WERI-Rb-1 (cell line): ENCODE measurements at places on chromosomes 12 and 14.
A peak's percentile ranks its signal among the peaks of the same experiment; 100 is the strongest.

- DNase-seq, result no peak
These were observed 3.1 kb downstream of the DGKA start for GRCh38 chr12:55933799-55934742.

- no peak for DNase-seq
These were observed 1.4 kb upstream of the RFLNA start for GRCh38 chr12:124293286-124294003.

DNA sequence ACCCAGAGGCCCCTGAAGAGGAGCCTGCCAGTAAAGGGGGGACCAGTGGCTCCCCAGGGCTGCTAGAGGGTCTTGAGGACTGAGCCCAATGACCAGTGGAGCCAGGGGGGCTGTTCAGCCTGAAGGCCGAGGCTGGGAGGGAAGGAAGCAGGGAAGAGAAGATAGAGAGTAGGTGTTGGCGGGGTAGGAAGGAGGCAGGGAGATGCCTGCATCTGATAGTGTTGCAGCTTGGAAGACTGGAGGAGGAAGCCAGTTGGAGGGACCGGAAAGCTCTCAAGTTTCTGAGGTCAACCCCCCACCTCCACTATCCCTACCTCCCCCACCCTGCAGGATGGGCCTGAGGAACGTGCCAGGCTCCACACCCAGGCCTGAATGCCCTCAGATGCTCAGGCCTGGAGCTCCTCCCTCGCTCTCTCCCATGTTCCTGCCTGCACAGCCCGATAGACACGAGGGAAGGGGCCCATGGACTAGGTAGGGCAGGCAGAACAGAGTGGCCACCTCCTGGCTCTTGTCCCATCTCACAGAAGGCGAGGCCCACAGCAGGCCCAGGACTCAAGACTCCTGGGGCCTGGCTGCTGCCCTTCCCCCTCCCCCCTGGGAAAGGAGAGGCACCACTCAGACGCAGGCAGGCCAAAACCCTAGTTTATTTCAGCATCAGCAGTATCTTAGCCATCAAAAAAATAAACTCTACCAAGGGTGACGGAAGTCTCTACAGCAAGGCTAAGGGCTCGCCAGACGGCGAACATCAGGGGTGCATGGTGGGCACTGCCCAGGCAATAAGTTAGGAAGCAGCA, 3.4 kb downstream of the CKB start:
- no peak for DNase-seq

- no peak for DNase-seq
These were observed 51.6 kb downstream of the GPATCH2L start for GRCh38 chr14:76203086-76204001.

DNA sequence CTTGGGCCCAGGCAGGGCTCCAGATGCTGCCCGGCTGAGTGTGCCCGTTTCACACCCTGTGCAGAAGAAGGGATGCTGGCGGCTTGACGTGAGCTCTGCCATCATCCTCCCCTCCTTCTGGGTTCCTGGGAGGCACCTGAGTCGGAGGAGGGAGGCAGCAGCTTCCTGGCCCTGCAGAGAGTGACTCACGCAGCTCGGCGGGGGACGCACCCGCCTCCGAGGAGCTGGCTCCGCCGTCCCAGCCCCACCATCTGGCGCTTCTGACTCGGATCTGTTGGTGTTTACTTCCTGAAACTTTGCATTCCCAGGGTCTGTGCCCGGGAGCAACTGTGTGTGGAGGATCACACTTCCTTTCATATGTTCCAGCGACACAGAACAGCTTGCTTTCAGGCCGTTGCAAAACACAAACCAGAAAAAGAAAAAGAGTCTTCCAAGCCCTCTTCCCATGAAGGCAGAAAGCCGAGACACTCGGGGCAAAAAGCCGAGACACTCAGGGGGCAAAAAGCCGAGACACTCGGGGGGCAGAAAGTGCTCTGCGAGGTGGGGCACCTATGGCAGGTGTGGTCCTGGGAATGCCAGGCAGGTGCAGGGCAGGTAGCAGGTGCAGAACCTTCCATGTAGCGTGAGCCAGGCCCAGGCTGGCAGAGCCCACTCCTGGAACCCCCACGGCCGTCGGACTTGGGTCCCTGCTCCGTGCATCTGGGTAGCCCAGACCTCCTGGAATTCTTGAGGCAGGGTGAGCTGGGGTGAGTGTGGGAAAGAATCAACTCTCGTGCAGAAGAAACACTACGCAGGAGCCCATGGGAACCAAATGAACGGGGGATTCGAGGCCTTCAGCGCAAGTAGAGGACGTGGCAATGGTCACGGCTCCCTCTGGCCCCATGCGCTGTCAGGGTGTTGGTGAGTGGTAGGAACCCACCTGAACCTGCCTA, 27.6 kb upstream of the GALNT9 start:
- DNase-seq, result peak; percentile 94

DNA sequence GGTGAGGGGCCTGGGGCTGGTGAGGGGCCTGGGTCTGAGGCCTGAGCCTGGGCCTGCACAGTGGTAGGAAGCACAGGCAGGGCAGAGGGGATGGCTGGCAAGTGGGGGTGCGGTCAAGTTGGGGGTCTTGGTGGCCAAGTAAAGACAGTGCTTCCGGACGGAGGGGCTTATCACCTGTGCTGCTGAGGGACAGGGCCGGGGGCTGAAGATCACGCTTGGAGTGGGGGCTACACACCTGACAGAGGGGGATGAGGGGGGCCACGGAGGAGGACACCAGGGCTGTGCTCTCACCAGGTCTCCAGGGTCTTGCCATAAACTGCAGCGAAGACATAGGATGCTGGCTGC, 12.2 kb downstream of the TEDC1 start:
- DNase-seq, result no peak

DNA sequence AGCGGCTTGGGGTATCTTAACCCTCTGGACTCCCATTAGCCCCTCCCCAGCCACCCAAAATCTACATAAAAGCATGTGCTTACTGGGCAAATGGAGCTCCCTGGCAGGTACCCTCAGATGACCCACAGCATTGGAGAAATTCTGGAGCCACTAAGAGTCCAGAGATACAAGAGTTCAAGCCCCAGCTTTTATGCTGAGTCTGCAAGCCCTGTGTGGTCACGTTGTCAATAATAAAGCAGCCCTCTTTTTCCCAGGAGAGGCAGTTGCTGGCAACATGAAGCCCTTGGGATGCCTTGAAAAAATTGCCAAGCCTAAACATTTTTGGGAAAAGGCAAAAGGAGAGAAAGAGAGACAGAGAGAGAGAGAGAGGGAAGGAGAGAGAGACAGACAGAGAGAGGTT, 83.4 kb downstream of the RBM19 start:
- no peak for DNase-seq

GRCh38 chr14:95039259-95039992, 117.9 kb downstream of the DICER1 start:
- DNase-seq, result no peak

- no peak for DNase-seq
These were observed 8.7 kb upstream of the WDR89 start for GRCh38 chr14:63650256-63650952.

- peak; percentile 31 for DNase-seq
These were observed 697 bp upstream of the DNAJC14 start for GRCh38 chr12:55829967-55830600.

DNA sequence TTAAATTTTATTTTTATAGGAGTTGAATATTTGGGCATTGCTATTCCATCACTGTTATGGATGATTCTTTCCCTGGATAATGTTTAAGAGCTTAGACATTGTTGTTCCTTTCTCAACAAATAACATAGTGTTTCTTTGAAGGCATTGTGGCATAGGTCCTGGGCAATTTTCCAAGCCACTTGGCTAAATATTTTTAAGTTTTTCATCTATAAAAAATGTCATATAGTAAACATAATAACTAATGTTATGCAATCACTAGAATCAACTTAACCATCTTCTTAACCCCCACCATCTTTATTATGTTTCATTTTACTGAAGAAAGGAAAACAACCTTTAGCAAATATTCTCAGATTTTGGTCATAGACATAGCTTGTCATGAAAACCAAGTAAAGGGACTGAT, 600.6 kb upstream of the LMO3 start:
- DNase-seq, result no peak

- DNase-seq, result no peak
These were observed 8.8 kb downstream of the SERPINA1 start for GRCh38 chr14:94379291-94380224.

- no peak for DNase-seq
These were observed 47.3 kb downstream of the PTCSC3 start for GRCh38 chr14:36129181-36129580.

DNA sequence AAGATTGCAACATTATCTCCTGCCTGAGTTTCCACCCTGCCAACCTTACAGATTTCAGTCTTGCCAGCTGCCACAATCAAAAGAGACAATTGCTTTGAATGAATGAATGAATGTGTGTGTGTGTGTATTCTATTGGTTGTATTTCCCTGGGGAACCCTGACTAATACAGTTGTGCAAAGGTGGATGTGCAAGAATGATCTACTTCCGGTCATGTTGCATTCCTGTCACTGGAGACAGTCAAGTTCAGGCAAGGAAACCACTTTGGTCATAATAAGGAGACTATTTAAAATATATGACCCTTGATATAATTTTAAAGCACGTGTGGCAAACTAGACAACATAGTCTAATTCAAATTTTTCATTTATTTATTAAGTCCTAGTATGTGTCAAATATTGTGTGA, 13.1 kb downstream of the RERG start:
- DNase-seq, result no peak

DNA sequence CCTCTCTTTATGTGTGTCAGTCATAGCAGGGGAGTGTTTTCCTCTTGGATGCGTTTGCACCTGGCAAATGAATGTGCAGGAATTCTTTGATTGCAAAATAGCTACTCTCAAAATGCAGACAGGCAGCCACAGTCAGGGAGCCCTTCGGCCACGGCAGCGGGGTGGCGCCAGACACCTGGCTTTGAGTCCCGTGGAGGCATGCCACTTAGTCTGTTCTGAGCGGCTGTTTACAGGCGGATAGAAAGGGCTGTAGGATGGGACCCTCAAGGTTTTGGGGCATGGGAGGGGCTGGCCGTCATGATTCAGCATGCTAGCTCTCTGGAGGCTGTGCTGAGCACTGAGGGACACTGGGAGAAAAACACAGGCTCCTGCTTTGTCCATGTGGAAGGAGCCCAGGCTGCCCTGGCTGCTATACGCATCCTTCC, 117.1 kb downstream of the SLC25A47 start:
- DNase-seq, result peak; percentile 70

GRCh38 chr14:68364792-68365192, 428.1 kb downstream of the ZFP36L1 start:
- no peak for DNase-seq

GRCh38 chr14:71430678-71431376, 501.4 kb upstream of the RGS6 start:
- DNase-seq, result no peak

DNA sequence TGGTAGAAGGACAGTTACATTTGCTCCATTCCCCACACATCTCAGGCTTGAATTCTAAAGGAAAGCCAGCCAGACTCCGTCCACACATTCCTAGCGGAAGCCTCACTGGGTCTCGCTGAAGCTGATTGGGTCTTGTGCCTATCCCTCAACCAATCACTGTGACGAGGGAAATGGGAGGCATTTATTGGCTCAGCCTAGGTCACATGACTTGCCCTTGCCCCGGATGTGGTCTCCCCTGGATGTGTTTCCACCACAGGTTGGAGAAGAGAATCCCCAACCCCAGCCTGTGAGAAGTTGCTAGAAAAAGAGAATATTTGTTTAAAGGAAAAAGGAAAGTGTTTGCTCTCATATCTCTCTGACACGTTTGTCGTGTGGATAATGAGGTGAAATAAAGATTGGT, 93.4 kb downstream of the C12orf75 start:
- no peak for DNase-seq

- DNase-seq, result no peak
These were observed 53.8 kb downstream of the SFSWAP start for GRCh38 chr12:131764738-131765137.

DNA sequence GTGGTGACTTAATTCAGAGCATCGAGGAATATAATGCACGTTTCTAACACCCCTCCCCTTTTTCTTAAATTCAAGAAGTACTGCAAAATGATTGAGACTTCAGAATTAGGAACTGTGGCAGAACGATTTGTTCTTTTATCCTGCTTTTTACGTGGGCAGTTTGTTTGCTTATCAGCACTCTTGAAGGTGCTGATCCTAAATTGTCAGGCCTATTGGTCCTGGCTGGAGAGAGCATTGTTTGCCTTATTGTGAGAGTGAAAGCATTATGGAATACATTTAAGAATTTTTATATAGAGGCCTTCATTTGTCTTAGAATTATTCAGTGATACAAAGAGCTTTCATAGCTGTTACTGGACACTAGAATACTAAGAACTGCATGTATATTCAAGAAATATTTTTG, 59.1 kb downstream of the TMTC2 start:
- DNase-seq, result no peak

DNA sequence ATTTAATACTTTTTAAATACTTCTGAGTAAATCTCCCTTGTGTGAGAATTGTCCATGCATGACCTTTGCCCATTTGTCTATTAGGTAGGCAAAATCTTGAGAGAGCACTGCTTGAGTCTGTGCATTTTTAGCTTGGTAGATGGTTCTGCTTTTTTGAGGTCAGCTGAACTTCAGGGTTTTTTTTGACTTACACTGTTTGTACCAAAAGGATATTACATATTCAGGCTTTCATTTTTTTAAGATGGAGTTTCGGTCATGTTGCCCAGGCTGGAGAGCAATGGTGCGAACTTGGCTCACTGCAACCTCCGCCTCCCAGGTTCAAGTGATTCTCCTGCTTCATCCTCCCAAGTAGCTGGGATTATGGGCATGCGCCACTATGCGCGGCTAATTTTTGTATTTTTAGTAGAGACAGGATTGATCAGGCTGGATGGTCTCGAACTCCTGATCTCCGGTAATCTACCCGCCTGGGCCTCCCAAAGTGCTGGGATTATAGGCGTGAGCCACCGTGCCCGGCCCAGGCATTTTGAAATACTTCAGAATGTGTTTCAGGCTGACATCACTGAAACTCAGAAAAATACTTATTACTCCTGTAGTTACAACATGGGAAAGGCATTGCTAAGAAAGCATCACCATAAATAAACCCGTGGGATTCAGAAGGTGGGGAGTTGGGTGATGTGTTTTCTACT, 11.1 kb downstream of the RASSF3 start:
- no peak for DNase-seq

- no peak for DNase-seq
These were observed 136.1 kb downstream of the ANO2 start for GRCh38 chr12:5808981-5809380.

- DNase-seq, result no peak
These were observed 75.8 kb upstream of the OR4E1 start for GRCh38 chr14:21749306-21749868.

GRCh38 chr12:97680751-97681150, 218.1 kb downstream of the RMST start:
- no peak for DNase-seq

GRCh38 chr14:77478796-77479195, 19.8 kb downstream of the ISM2 start:
- DNase-seq, result no peak

DNA sequence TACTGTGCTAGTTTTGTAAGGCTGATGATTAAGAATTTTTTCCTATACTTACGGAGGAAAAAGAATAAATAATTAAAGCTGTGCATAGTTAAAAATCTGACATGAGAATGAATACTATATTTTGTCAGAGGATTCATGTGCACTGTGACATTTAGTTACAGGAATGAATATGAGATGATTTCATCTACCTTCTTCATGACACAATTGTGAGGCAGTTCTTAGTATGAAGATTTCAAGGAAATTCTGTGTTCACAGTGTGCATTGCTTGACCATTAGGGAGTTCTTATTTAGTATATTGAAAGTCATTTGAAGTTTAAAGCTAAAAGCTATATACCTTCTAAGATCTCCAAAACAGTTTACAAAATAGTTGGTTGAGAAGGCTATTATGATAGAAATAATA, 70.1 kb downstream of the ATF7IP start:
- DNase-seq, result no peak
